ENCODE measurements at places on chromosomes 11 and 22. TPM values are rescaled to one million over a fixed set of nuclear protein-coding genes. Genes with fewer than 3 reads are reported as not detected.

Gene CLMP
- total RNA-seq = 150 TPM

Gene VWA5A
- total RNA-seq = 7.6 TPM

Gene CPT1A
- 27.4 TPM for total RNA-seq

Gene ABCC8
- not detected for total RNA-seq

Gene TRPM5
- not detected for total RNA-seq

Gene CACNA1I
- under 0.01 TPM for total RNA-seq

Gene GAL3ST1
- total RNA-seq = 0.18 TPM

Gene UPK3A
- total RNA-seq = not detected

Gene HBB
- total RNA-seq = not detected

Gene SLC17A6
- total RNA-seq = not detected

Gene CADM1
- 2.1 TPM for total RNA-seq

Gene PSMC3
- 186 TPM for total RNA-seq

Gene TRIM22
- total RNA-seq = 82.2 TPM

Gene CD3G
- total RNA-seq = not detected

Gene TMEM121B
- total RNA-seq = under 0.01 TPM

Gene TENM4
- 16.4 TPM for total RNA-seq

Gene FGF4
- total RNA-seq = not detected

Gene C11orf52
- not detected for total RNA-seq

Gene RAB38
- 1.4 TPM for total RNA-seq

Gene LINC01488
- not detected for total RNA-seq
